Activated B cell treated with CpG ODN at 0.5 μM for 24 hours (primary cell): ENCODE measurements at places on chromosomes 2 and 18.

DNA sequence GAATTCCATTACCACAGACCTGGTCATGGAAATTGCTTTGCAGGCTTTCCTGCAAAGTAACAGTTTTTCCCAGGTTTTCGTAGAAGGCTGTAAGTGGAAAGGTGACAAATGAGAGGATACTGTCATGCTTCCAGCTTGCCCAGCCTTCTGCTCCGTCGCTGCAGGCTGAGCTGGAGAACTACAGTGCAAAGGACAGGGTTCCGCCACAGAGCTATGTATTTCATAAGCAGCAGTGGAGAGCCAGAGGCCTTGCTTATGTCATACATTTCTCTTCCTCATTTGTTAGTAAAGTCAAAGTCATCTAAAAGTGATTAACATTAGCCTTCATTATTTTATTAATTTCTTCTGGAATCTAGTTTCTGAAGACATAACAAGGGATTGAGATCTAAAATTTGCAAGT is 72.9 kb upstream of the RBM44 start:
- DNase-seq, result no peak

- peak; percentile 33 for DNase-seq
Observed at GRCh38 chr2:113390124-113390849, 47.2 kb upstream of the ZNG1B start.

GRCh38 chr18:29488617-29489016 is 1311.7 kb upstream of the CDH2 start:
- DNase-seq, result no peak

- no peak for DNase-seq
Observed at GRCh38 chr2:108182489-108182888, 57.3 kb upstream of the SULT1C3 start.

GRCh38 chr2:162111958-162112850 is 38.2 kb upstream of the DPP4 start:
- DNase-seq, result no peak

DNA sequence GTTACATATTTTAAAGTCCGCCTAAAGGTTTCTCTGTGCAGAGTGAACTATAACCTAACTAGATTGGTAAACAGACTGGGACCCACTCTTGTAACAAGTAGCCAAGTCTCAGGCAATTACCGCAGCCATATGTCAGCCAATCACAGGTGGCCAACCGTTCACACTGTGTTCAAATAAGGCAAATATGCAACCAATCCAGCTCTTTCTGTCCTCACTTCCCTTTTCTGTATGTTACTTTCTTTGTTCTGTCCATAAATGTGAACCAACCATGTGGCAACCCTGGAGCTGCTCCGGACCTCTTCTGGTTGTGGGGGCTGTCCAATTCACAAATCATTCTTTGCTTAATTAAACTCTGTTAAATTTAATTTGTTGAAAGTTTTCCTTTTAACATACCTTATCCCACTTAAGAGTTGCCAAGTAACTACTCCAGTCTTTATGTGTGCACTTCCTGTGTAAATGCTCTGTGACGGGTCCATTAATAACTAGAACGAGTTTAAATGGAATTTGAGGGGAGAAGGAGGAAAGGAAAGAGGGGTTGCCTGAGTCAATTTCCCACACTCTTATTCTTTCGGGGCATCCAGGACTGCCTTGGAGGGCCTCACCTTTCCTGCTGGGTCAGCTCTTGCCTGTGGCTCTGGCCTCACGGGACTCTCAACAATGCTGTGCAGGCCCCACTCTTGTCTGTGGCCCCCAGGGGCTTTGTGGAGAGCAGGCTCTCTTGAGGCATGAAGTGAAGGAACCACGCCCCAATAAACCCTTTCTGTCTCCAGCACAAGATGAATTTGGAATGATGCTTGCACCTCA is 6.6 kb upstream of the RPL37A start:
- peak; percentile 48 for DNase-seq

DNA sequence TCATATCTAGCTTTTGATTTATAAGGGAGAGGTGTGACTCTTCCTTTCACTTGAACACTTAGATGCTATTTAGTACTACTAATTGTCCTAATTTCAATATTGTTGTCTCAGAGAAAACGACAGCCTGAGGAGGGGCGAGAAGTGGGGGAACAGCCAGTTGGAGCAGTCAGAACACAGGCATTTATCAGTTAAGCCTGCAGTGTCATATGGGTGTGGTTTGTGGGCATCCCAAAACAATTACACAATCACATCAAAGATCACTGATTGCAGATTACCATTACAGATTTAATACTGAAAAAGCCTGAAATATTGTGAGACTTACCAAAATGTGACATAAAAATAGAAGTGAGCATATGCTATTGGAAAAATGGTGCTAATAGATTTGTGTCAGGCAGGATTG is 15.8 kb downstream of the TMEM131 start:
- DNase-seq, result no peak

DNA sequence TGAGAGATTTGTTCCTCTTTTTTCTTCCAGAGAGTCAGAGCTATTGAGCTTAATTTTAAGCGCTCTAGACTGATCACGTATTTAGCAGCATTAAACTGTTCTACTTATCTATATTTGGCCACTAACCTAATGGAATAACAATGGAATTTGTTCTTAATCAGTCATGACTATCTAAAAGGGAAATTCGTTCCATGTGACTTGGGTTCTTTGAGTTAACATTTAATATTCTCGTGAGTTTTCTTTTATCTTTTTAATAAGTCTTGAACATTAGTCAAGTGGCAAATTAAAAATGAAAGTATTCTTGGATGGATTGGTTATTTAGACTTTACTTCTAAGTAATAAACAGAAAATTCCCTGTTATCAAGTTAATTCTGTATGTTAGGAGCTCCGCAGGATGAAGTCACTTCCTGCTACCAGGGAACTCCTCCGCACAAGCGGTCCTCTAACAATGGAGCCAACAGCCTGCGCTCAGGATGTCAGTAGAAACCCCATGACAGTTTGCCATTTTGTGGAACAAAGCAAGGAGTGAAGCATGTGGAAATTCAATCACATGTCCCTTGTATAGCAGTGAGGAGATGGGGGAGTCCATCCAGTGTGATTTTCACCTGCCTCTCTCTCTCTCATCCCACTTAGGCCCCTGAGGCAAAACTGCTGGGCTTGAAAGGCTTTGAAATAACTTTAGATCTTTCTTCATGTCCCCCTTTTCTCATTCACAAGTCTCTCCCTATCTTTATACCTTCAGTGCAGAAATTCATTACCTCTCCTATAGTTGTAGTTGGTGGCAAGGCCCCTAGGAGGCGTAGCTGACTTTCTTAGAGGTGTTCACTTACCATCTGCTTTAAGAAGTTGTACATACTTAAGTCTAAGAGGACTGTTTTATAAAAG is 138.1 kb downstream of the WDR7 start:
- DNase-seq, result no peak

GRCh38 chr2:217801711-217802110 is 201.1 kb downstream of the TNS1 start:
- DNase-seq, result no peak

- no peak for DNase-seq
Observed at GRCh38 chr18:79583984-79584401, 95.6 kb upstream of the CTDP1 start.

DNA sequence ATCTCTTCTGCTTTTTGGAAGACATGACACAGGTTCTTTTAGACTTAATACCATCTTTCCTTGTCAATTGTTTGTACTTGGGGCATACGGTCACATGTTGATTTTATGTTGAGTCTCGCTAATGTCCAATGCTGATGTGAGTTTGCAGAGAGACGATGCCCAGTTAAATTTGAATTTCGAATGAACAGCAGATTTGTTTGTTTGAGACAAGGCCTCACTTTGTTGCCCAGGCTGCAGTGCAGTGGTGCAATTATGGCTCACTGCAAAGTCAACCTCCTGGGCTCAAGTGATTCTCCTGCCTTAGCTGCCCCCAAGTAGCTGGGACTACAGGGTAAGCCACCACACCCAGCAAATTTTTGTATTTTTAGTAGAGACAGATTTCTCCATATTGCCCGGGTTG is 473.5 kb downstream of the RIT2 start:
- no peak for DNase-seq

DNA sequence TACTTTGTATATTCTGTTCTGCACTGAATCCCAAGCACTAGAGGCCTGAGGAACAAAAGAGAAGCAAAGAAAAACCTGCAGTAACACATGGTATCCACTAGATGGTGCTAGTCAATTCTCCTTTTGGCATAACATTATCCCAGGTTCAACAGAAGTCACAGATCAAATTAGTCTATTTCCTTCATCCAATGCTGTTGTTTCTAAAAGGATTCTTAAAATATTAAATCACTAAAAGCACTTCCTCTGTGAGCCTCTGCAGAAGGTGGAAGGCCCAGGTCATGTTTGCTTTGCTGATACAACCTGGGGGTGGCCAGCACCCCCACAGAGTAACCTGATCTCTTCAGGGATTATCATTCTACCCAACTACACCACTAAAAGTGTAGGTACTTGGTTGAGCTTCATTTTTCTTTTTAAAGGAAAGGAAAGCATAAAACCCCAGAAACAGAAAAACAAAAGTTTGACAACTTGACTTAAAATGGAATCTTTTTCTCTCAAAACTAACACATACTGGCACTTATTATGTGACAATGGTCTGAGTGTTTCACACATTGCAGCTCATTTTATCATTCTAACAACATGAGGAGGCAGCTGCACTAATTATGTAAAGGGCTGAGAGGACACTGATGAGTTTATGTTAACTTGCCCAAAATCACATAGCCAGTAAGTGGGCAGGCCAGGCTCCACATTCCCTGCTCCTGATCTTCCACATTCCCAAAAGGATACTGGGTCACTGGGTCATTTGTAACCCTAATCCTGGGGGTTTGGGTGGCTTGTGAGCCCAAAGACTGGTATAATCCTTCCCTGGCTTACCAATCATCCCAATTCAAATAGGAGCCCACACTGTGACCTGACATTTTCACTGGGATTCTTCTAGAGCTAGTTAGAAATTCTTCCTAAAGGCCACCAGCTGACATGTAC is 66.8 kb upstream of the DNER start:
- no peak for DNase-seq
